ENCODE measurements at places on chromosomes 4 and X.

DNA sequence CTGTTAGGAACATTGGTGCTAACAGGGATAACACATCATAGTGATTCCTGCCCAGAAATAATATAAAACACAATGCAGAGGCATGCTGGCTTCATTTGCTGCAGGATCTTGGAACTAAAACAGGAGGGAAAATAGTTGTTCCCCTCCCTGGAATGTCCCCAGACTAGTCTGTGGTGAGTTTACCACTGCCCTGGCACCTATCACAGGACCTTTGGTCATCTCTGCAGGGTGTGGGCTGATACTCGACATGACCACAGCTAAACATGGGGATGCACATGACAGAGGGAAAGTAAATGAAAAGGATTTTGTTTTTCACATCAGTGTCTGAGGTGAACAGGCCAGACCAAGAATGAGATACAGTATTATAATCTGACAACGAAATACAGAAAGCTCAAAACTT, 160.2 kb upstream of the DKK2 start:
- no peak for DNase-seq

DNA sequence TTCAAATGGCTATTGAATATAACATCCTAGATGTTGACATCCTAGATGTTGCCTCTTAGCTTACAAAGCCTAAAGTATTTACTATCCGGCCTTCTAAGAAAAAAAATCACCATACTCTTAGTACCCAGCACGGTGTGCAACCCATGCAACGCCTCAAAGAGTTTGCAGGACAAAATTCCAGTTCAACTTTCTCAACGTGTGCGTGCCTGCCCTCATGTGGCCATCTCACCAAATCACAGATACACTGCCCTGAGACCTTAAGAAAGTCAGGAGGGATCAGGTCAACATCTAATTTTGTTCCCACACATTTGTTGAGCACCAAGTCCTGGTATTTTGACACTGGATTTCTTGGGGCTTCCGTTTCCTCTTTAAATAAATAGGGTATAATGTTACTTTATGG, 68.3 kb downstream of the CRMP1 start:
- peak; percentile 40 for DNase-seq

DNA sequence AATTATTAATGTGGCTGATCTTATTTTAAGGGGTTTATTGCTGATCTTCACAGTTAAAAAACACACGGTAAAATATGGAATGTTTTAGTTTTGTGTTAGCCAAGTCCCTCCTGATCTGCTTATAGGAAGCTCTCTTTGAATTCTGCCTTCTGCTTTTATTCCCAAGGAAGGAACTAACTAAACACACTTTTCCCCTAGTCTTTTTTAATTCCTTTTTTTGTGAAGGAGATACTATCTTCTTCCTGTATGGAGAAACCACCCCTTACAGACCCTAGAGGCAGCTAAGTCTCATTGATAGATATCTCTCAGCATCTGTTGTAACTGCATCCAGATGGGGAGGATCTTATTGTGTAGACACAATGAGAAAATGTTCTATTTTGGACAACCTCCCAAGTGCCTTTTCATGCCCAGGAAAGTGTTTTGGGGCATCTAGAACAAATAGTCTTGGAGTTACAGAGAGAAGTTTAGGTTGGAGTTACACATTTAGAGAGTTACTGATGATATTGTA, 64.4 kb downstream of the AFF1 start:
- DNase-seq = no peak

DNA sequence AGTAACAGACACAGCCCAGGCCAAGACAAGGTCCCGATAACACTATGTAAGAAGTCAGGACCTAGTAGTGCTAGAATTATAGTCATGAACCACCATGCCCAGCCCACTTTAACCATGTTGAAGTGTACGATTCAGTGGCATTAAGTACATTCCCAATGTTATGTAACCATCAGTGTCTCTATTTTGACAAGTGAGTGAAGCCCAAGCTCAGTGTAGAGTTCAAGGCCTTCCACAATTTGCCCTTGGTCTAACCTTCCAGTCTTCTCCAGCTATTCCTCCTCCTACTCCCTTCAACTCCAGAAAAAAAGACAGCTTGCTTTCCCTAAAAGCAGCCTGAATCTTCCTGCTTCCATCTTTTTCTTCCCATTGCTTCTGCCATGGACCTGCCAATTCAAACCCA, 31.5 kb downstream of the LIAS start:
- DNase-seq = no peak

GRCh38 chrX:78517124-78517523, 142.0 kb downstream of the RTL3 start:
- DNase-seq = peak; percentile 37

GRCh38 chr4:2095236-2096072, 36.3 kb downstream of the NAT8L start:
- DNase-seq = no peak

GRCh38 chr4:117421706-117422105, 336.3 kb upstream of the TRAM1L1 start:
- DNase-seq = no peak

GRCh38 chrX:2907295-2907694, 21.8 kb downstream of the ARSD start:
- DNase-seq = no peak

- peak; percentile 80 for DNase-seq
Measured at GRCh38 chr4:105714071-105714521, 5.5 kb downstream of the GSTCD start.

DNA sequence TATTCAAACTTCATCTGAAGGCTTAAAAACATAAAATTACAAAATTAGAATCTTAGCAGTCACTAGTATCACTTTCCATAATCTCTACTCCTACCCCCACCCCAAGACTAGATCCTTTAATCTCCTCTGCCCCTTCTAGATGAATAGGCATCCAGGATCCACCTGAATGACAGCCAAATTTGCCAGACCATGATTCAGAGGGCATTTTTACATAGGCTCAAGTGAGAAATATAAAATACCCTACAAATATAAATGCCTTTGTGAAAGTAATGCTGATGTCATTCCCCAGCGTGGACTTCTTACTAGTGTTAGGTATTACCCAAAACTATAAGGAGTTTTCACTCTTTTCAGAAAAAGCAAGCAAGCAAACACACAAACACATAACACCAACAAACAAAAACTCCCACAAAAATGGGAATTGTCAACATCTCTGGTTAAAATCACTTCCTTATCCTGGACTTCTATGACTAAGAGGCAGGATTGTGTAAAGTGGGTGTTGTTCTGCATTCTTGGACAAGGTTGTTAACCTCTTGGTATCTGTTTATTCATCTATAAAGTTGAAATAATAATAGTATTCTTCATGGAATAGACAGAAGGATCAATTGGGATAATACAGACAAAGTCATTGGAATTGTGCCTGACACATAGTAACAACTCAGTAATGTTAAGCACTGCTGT, 51.3 kb upstream of the TMPRSS11F start:
- DNase-seq = no peak

DNA sequence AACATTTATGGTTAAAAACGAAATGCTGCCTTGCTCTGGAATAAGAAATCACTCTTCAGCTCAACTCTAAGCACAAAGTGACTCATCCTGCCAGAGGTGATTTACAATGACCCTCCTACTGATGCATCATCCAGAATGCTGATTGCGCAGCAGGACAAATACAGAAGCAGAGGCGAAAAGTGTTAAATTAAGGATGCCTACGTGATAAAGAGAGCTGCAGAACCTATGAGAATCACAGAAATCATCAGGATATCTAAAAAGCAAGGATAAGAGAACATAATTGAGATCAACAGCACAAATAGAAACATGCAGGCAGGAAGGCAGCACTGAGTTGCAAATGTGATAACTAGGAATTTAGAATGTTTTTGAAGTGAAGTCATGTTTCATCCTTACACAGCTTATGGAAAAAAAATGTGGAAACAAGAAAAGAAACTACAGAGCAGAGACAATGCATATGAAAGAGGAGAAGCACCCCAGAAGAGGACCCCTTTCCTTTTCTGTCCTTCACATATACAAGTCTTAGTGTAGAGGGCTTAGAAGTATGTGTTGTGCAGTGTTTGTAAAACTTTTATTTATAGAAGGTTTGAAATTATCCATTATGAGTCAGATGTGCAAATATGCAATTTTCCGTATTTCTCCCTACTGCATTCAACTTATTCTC, 188.4 kb downstream of the SLC7A11 start:
- no peak for DNase-seq

GRCh38 chr4:58048491-58048890, 938.3 kb upstream of the IGFBP7 start:
- no peak for DNase-seq

DNA sequence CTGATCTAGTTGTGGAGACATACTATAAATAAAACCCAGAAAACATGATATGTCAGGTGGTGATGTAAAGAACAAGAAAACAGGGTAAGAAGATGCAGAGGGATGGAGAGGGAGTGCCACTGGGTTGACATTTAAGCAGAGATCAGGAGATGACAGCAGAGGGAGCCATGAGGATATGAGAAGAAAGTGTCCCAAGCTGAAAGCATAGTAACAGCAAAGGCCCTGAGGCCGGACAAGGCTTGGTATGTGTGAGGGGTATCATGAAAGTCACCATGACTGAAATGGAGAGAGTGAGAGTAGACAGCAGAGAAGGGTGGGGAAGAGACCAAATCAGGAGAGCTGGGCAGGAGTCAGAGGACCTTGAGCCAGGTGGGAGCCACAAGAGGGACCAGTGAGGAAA, 3.4 kb downstream of the GPKOW start:
- peak; percentile 45 for DNase-seq

DNA sequence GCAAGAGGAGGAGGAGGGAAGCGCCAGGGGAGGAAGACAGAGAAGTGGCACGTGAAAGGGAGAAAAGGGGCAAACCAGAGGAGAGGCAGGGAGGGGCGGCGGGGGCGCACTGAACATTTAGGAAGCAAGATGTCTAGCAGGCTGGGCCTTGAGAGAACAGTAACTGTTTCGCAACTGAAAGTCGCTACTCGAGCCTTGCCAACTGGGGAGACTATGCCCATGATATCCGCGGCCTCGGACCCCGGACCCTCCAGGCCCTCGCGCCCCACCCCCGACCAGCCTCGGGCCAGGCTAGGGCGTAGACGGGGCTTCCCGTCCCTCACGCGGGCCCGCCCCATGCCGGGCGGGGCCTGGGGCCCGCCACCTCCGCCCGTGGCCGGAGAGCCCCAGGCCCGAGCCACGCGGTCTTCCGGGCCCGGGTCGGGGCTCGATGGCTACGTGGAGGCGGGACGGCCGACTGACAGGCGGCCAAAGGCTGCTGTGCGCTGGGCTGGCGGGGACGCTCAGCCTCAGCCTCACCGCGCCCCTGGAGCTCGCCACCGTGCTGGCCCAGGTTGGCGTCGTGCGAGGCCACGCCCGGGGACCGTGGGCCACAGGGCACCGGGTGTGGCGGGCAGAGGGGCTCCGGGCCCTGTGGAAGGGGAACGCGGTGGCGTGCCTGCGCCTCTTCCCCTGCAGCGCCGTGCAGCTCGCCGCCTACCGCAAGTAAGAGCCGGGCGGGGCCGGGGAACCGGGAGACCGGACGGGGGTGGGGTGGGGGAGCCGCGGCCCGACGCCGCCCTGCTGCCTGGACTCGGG, at the start of gene SLC25A43:
TSS of gene SLC25A43 (plus strand) at position 363 of the 798 bp plus-strand sequence. CDS start at position 431, 68 bp downstream.
- DNase-seq = peak; percentile 53

DNA sequence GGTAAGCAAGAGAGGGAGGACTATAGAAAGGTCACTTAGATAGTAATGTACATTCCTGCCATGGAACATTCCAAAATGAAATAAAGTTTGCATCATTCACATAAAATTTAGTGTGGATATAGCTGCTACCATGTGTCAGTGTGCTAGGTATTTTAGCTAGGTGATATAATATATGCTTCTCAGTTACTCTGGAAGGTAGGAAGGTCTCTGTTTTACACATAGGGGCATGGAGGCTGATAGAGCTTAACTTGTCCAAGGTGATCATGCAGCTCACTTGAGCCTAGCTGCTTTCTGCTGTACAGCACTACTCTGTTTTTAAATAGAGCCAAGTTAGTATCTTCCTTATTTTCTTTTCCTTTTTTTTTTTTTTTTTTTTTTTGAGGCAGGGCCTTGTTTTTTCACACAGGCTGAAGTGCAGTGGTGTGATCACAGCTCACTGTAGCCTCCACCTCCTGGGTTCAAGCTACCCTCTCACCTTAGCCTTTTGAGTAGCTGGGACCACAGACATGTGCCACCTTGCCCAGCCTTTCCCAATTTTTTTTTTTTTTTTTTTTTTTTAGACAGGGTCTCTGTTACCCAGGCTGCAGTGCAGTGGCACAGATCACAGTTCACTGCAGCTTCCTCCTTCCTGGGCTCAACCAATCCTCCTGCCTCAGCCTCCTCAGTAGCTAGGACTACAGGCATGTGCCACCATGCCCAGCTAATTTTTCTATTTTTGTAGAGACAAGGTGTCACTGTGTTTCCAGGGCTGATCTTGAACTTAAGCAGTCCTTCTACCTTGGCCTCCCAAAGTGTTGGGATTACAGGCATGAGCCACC, 10.4 kb downstream of the AFF1 start:
- DNase-seq = no peak

GRCh38 chrX:154600759-154601374, 15.9 kb downstream of the CTAG1A start:
- DNase-seq = no peak

GRCh38 chr4:184825896-184826690, at the start of gene ACSL1:
Gene ACSL1, minus strand, starts transcription at chr4:184825968. Its CDS starts 22,454 bp downstream, at chr4:184803514.
- peak; percentile 74 for DNase-seq

DNA sequence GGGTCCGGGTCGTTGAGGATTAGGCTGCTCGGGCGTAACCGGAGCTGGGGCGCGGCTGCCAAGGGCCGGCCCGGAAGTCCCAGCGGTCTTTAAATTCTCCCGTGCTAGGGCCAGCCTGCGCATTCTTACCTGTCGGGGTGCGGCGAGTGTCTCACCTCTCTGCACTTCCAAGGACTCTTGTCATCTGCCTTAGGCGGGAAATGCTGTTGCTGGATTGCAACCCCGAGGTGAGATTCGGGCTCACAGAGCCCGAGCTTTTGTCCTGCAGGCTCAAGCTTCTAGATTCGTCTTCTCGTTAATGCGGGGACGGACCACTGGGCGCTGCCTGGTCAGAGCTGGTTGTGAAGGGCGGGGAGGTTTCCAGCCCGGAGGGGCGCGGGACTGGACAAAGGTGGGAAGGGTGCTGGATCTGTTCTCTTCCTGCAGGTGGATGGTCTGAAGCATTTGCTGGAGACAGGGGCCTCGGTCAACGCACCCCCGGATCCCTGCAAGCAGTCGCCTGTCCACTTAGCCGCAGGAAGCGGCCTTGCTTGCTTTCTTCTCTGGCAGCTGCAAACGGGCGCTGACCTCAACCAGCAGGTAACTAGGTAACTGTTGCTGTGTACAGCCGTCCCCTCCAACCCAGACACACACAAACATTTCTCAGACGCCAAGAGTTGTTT, at the start of gene ANKRD37:
TSS of gene ANKRD37 (plus strand) at position 118 of the 662 bp plus-strand sequence. CDS start at position 201, 83 bp downstream.
- no peak for DNase-seq

- DNase-seq = peak; percentile 58
Measured at GRCh38 chrX:48972220-48973164, 848 bp upstream of the KCND1 start.

- no peak for DNase-seq
Measured at GRCh38 chr4:174549721-174550120, 27.4 kb upstream of the HPGD start.

GRCh38 chrX:38332505-38332904, 5.2 kb upstream of the RPGR start:
- no peak for DNase-seq

DNA sequence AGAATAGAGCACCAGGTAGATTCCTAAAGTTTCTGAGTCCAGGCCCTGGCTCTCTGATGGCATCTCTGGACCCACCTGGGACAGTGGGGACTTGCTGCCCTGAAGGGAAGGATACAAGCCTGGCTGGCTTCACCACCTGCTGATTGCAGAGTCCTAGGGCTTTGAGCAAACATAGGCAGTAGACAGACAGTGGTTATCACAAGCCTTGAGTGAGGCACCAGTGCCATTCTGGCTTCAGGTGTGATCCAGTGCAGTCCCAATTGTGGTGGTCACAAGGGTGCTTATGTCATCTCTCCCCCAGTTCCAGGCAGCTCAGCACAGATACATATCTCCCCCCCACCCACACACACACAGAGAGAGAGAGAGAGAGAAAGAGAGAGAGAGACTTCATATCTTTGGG, 6.6 kb upstream of the PRRG3 start:
- DNase-seq = no peak
